Caco-2 (cell line): ENCODE measurements at places on chromosomes 3 and 15. TPM values are rescaled to one million over a fixed set of nuclear protein-coding genes. Genes with fewer than 3 reads are reported as not detected.
A peak's percentile ranks its signal among the peaks of the same experiment; 100 is the strongest.

The BSN gene
- 0.77 and 0.93 TPM in 2 replicates for total RNA-seq

GRCh38 chr3:43747641-43748040 is 56.9 kb downstream of the ABHD5 start:
- no peak for DNase-seq

DNA sequence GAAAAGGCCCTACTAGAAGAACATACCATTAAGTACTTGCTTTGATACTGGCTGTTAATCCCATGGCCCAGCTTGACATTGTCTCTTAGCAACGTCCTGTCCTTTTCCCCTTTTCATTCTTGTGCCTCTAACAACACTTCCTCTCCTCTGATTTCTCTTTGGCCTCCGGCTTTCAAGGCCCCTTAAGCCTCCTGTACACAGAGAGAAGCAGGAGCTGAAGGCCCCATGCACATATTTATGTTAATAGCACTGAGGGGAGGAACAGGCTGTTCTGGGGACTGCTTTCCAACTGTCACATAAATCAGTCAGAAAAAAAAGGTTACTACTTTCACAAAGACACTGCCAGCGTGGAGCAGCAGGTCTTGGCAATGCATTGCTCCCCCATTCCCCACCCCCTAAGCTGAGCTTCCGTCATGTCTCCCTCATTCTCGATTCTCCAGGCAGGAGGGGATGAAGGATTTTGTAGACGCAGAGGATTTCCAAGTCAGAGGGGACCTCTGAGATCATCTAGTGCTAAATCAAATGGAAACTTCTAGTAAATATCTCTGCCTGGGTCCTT is 257.4 kb upstream of the ADAMTS9 start:
- DNase-seq: peak; percentile 84

GRCh38 chr15:43799209-43799944 is 643 bp downstream of the SERINC4 start:
- DNase-seq: peak; percentile 18

The MAP3K13 gene
- total RNA-seq: 20.1 and 26.2 TPM in 2 replicates

GRCh38 chr3:119880966-119881365 is 99.1 kb downstream of the NR1I2 start:
- no peak for DNase-seq

The LIPC gene
- total RNA-seq: 17.6 and 18.7 TPM in 2 replicates

DNA sequence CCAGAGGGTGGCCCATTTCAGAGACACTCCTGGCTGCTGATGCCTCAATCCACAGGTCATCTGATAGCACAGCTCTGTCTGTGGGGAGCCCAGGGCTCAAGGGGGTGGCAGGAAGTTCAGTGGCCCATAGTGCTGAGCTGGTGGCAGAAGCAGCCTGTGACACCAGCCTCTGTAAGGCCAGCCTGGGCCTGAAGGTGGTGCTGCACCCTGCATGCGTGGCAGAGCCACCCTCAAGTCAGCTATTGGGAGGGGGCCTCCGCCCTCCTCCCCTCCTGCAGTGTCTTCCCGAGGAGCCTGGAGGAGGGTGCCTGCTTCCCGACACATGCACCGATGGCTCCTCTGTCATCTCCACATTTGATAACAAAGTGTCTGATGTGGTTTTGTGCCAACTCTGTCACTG is 3.0 kb downstream of the PLA1A start:
- no peak for DNase-seq
